Stimulated activated CD8-positive, alpha-beta memory T cell treated with anti-CD3 and anti-CD28 coated beads, Interleukin-15, amount 100 ng/mL, for 1 hour (primary cell): ENCODE measurements at places on chromosomes 11 and 22.

DNA sequence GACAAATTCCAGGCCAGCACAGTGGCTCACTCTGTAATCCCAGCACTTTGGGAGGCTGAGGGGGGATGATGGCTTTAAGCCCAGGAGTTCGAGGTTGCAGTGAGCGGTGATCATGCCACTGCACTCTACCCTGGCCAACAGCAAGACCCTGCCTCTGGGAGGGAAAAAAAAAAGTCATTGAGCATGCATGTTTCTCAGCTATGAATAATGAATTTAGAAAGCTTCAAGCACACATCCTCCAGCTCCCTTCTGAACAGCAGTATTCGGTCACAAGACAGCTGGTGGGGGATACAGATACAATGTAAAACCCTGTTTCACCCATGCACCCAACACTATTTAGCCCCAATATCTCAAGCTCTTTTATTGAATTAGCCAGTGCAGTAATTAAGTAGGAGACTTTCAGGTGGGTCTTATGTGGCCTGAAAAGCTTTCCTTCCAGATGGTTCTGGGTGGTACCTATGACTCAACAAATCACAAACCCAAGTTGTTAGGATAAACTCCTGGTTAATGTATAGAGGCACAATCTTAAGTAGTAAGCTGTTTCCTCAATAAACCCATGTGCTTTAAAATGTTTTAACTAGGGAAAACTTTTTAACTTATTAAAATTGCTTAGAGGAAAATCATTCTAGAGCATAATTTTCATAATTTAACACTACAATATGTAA is 13.4 kb downstream of the PRDM10 start:
- no peak for DNase-seq

- DNase-seq: no peak
Measured at GRCh38 chr11:96127596-96127959, 203.7 kb upstream of the MTMR2 start.

GRCh38 chr22:45768490-45768889 is 96.9 kb downstream of the ATXN10 start:
- DNase-seq: no peak

GRCh38 chr11:85863855-85864254 is 8.7 kb downstream of the CCDC83 start:
- DNase-seq: no peak

- no peak for DNase-seq
Measured at GRCh38 chr22:27829620-27830019, 28.1 kb upstream of the MN1 start.

GRCh38 chr22:23787910-23788309 is 1.1 kb downstream of the SMARCB1 start:
- no peak for DNase-seq

- DNase-seq: no peak
Measured at GRCh38 chr11:58927393-58928106, 11.7 kb upstream of the GLYATL1 start.

DNA sequence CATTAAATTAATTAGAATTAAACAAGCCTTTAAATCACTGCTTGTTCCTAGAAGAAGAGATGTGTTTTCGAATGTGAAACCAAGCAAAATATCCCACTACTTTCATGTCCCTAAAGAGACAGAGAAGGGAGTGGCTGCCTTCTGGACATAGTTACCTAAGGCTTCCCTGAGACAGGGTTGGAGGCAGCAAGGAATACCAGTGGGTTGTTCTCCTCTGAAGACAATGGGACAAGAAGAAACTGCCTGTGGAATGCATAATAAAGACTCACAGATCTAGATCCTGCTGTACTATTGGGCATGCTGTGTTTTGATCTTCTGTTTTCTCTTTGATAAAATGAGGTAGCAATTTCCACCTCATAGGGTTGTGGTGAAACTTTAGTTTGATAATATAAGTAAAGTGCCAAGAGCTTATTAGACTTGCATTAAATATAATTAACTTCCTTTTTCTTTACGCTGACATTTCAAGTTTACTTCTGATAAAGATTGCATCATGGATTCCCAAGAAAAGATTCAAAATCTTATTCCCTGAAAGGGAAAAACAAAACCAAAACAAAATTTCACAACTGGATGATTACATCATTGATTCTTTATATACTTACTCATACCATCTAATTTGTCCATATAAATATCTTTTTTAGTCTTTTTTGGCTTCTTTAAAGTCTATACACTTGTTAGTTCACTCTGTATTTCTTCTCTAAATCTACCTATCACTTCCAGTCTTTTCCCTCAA is 621.3 kb downstream of the ETS1 start:
- no peak for DNase-seq

- no peak for DNase-seq
Measured at GRCh38 chr22:48053973-48054372, 1291.5 kb downstream of the TBC1D22A start.

DNA sequence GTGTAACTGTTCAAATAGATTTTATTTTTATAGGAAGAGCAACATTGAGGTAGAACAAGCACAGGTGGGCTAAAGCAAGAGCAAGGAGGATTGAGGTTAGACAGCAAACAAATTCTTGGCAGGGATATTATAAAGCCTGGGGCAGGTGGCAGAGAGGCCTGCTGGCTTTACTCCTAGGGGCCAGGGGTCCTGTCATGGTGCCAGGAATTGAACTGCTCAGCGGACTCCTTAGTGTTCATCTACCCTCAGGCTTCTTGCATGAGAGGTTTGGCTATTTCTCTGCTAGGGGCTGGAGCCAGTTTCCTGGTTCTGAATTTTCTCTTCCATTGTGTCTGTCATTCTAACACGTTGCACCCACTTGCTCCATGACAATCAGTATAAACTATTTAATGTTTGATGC is 217.2 kb upstream of the NCAM1 start:
- no peak for DNase-seq

GRCh38 chr11:119310682-119311052 is 6.3 kb downstream of the MCAM start:
- no peak for DNase-seq

DNA sequence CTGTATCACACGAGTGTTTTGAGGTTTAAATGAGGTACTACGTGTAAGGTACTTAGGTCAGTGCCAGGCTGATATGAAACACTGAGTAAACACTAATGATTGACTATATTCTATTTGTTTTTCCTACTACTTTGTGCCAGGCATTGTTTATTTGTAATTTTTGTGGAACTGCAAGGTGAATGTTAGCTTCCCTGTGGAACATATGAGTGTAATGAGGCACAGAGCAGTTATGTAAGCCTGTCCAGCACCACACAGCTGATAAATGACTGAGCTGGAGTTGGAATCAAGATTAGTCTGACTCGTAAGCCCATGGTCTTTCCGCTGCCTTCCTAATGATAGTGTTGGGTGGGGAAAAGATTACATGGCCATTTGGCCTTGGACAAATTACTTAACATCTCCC is 5.9 kb downstream of the SLC37A2 start:
- no peak for DNase-seq

- DNase-seq: no peak
Measured at GRCh38 chr11:69652999-69653398, 12.0 kb downstream of the CCND1 start.

DNA sequence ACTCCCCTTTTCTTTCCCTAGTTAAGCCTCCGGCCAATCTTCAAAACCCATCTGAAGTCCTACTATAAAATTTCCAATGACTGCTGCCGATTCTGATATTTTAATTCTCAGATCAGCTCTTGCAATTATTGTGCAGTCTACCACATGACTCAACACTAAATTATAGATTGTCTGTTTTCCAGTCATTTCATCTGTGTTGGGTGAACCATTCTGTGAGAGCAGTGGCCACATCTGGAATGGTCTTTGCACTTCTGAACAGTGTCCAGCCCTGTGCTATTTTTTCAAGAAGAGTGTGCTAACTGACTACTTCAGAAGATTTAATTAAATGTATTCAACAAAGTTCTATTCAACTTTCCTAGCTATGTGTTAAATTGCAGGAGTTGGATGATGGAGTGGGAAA is 47.2 kb upstream of the MMP7 start:
- no peak for DNase-seq

DNA sequence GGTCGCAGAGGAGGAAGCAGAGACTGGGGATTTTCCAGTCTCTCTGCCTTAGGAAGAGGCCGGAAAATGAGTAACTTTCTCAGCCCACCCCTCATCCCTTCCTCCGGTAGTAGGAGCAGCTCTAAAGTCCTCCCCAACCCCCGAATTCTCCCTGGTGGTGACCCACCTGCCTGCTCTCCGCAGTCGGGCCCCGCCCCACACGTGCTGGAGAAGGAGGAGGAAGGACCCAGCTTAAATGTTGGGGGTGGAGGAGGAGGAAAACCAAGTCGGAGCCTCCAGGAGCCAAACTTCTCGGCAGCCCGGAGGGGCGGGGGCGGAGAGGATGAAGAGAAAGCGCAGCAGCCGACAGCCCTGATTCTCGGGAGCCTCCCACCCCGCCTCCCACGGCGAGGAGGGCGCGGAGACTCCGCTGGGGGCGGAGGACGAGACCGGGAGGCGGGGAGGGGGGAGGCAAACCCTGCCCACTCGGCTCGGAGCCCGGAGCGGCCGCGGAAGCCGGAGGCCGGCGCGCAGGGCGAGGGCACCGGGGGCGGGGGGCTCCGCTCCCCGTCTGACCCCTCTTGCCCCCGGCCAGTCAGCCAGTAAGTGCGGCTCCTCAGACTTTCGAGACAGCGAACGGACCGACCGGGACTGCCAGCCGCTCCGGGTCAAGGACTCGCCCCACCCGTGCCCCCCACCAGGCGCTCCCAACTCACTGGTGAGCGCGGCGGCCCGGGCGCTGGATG is at the start of gene TPBGL:
TPBGL (plus strand) TSS at position 464 of the 725 bp plus-strand sequence. CDS start 276 bp downstream, outside the sequence.
- DNase-seq: no peak

GRCh38 chr11:45209891-45210699 is 63.7 kb downstream of the PRDM11 start:
- no peak for DNase-seq
